Peyer's patch (tissue), 4 donors: ENCODE measurements at places on chromosomes 7 and 10. TPM values are rescaled to one million over a fixed set of nuclear protein-coding genes. Genes with fewer than 3 reads are reported as not detected.

LRRC61 gene
- total RNA-seq = 19.3 TPM

DNA sequence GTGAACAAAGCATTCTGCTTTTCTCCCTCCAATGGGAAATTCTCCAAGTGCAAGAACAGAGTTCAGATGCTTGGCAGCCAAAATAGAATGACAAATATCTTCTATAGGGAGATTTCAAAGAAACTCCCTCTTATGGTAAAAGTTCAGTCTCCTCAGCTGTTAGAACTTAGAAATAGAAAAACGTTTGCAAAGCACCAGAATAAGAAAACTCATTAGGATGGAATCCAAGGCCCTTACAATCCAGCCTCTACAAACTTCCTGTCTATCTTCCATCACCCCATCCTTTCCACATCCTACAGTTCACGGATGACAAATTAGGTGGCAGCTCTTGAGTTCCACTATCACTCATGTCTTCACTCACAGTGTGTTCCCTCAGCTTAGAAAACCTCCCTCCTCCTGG lies 25.7 kb downstream of the FAM13C start:
- no peak for DNase-seq

AUTS2 gene
- 68.3 TPM for total RNA-seq

TMEM236 gene
- 3.3 TPM for total RNA-seq
